Tibial nerve (tissue), 4 donors: ENCODE measurements at places on chromosomes 13 and 19.

DNA sequence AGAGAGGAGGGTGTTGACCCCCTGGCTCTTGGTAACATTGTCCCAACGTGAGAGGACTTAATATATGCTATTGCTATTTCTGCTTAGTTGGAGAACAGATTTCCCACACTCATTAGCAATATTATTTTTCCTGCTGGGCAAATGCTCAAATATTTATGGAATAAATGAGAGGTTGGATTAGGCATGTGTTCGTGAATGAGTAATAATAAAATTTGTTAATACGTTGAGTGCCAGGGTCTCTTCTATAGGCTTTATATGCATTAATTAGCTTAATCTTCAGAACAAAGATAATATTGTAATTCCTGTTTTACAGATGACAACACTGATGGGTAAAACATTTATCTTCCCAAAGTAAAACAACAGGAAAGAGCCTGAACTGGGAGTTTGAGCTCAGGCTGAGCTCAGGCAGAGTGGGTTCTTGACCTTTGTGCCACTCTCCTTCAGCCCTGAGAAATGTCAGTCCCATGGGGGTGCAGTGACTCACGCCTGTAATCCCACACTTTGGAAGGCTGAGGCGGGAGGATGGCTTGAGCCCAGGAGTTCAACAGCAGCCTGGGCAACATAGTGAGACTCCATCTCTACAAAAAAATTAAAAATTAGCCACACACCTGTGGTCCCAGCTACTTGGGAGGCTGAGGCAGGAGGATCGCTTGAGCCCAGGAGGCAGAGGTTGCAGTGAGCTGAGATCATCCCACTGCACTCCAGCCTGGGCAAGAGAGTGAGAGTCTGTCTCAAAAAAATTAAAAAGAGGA is 1.2 kb downstream of the ZNF233 start:
- H3K27ac ChIP-seq, result no peak overlapping the region
- H3K27me3 ChIP-seq, result no peaks in the 10 kb centered on the region
- H3K36me3 ChIP-seq, result no peaks in the 10 kb centered on the region
- no peaks in the 10 kb centered on the region for H3K4me1 ChIP-seq
- no peak for DNase-seq

- no peak for DNase-seq
- H3K27ac ChIP-seq, result no peak overlapping the region
Measured at GRCh38 chr13:105255472-105255871, 1280.0 kb downstream of the EFNB2 start.

GRCh38 chr13:95284436-95284835 is 16.8 kb downstream of the ABCC4 start:
- H3K4me1 ChIP-seq, result no peaks in the 10 kb centered on the region
- H3K4me3 ChIP-seq, result no peak overlapping the region
- H3K36me3 ChIP-seq, result no peaks in the 10 kb centered on the region
- H3K27me3 ChIP-seq, result no peaks in the 10 kb centered on the region
- DNase-seq, result no peak
- H3K27ac ChIP-seq, result no peak overlapping the region

GRCh38 chr19:16364231-16364865 is 39.7 kb downstream of the KLF2 start:
- no peak overlapping the region for H3K4me3 ChIP-seq
- peaks cover 25% of the 10 kb centered on the region for H3K4me1 ChIP-seq
- no peak overlapping the region for H3K27ac ChIP-seq
- DNase-seq, result no peak
- no peaks in the 10 kb centered on the region for H3K27me3 ChIP-seq

DNA sequence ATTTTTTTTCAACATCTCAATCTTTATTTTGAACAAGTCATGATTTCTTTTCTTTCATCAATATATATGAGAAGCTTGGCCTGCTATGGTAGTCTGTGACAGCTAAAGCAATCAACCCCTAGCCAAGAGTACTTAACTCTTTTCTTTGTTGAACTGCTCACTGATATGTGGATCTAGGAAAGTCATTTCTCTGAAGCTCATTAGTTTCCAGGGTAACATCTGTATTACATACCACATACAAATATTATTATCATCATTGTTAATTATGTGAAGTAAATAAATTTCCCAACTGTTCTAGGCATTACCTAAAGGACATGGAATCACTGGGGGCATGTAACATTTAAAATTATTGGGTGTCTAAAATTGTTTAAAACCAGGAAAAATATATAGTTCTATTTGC is 267.3 kb downstream of the DCT start:
- H3K4me1 ChIP-seq, result no peaks in the 10 kb centered on the region
- H3K27ac ChIP-seq, result no peak overlapping the region
- H3K4me3 ChIP-seq, result no peak overlapping the region

GRCh38 chr13:79870123-79870522 is 389.2 kb downstream of the NDFIP2 start:
- H3K27me3 ChIP-seq, result no peaks in the 10 kb centered on the region
- DNase-seq, result no peak
- H3K4me3 ChIP-seq, result no peak overlapping the region
- H3K4me1 ChIP-seq, result no peaks in the 10 kb centered on the region

DNA sequence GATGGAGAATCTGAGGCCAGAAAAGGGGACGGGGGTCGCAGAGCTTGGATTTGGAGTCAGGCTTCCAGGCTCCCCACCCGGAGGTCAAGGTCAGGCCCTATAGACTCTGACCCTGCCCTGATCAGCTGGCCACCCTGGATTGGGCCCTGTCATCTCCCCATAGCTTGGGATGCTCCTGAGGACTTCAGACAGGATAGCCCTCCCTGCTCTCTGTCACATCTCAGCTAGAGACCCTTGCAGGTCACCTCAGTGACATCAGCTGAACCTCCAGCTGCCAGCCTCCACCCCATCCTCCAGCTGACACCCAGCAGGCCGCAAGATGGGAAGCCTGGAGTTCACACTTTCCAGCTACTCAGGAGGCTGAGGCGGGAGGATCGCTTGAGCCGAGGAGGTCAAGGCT is 2.8 kb upstream of the TPM4 start:
- DNase-seq, result no peak
- H3K4me3 ChIP-seq, result no peak overlapping the region
- H3K4me1 ChIP-seq, result peaks cover 17% of the 10 kb centered on the region
- H3K36me3 ChIP-seq, result no peaks in the 10 kb centered on the region
- H3K27ac ChIP-seq, result no peak overlapping the region

- DNase-seq, result no peak
- H3K27ac ChIP-seq, result no peak overlapping the region
- no peaks in the 10 kb centered on the region for H3K36me3 ChIP-seq
- no peaks in the 10 kb centered on the region for H3K27me3 ChIP-seq
Measured at GRCh38 chr13:25674371-25674770, 302.6 kb downstream of the ATP8A2 start.

GRCh38 chr19:29379257-29380021 is 146.4 kb upstream of the VSTM2B start:
- no peaks in the 10 kb centered on the region for H3K4me1 ChIP-seq
- peak; percentile 0 for DNase-seq
- H3K4me3 ChIP-seq, result no peak overlapping the region
- no peaks in the 10 kb centered on the region for H3K36me3 ChIP-seq
- no peaks in the 10 kb centered on the region for H3K27me3 ChIP-seq
